ENCODE measurements at places on chromosomes 11 and 22. TPM values are rescaled to one million over a fixed set of nuclear protein-coding genes. Genes with fewer than 3 reads are reported as not detected.

- H3K36me3 ChIP-seq, result no peaks in the 10 kb centered on the region
- no peak overlapping the region for H3K27ac ChIP-seq
- no peaks in the 10 kb centered on the region for H3K27me3 ChIP-seq
- H3K4me1 ChIP-seq, result peaks cover 31% of the 10 kb centered on the region
- H3K4me3 ChIP-seq, result no peak overlapping the region
These were observed 110.2 kb upstream of the SESN3 start for GRCh38 chr11:95341221-95341620.

- no peak overlapping the region for H3K27ac ChIP-seq
- no peaks in the 10 kb centered on the region for H3K4me1 ChIP-seq
- H3K27me3 ChIP-seq, result no peaks in the 10 kb centered on the region
- no peaks in the 10 kb centered on the region for H3K36me3 ChIP-seq
- DNase-seq, result no peak
These were observed 27.2 kb downstream of the PPFIBP2 start for GRCh38 chr11:7540830-7541555.

Gene ATP6V1E1
- total RNA-seq, result 121 TPM

Gene KDM4D
- 0.85 TPM for total RNA-seq

DNA sequence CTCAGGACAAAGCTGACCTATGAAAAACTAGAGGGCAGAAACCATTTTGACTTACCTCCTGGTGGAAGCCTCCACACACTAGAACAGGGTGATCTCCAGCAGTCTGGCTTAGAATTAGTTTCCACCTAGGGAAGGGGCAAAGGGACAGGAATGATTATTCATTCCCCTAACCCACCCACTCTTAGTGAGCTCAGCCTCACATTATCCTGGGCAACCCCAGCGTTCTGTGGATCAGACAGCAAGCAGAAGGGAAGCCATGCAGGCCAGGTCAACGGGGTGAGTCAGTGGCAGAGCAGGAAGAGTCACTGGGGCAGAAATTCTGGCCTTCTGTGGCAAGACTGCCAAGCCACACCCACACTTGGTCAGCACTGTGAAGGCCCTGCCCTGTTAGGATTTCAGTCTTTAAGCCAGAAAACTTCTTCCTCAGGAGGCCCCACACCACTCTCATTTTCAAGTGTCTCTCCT is 10.5 kb downstream of the NUMA1 start:
- no peaks in the 10 kb centered on the region for H3K27me3 ChIP-seq
- no peak for DNase-seq
- no peaks in the 10 kb centered on the region for H3K36me3 ChIP-seq

DNA sequence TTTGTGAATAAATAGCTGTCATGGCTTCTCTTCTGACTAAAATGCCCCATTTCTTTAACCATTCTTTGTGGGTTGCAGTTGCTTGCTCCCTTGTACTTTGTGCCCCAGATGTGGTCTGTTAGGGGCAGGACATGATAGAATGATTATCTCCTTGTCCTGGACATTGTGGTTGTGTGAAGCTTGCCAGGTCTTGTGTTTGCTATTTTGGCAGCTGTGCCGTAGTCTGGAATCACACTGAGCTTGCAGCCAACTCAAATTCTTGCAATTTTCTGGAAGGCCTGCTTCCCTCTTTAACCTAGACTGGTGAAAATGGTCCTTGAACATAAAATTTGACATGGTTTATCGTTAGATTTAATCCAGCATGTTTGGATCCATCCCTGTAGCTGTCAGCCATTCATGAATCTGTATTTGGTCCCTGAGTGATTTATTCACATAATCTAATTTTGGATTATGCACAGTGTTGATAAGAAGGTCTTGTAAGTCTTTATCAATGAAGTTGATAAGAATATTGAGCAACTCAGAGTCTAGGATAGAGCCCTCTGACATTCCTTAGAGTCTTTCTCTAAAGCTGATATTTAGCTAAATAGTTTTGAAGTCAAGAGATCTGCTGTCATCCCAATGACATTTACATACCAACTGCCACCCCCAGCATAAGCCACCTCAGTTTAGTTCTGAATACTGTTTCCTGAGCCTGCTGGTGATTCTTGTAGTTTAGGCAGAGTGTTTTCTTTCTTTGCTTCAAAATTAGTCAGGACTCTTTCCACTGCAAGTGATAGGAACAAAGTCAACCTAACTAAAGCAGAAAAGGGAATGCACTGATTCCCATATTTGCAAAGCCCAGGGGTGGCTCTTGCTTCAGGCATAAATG is 9.8 kb downstream of the SPON1 start:
- H3K4me1 ChIP-seq, result no peaks in the 10 kb centered on the region
- H3K36me3 ChIP-seq, result no peaks in the 10 kb centered on the region
- H3K27me3 ChIP-seq, result no peaks in the 10 kb centered on the region
- no peak overlapping the region for H3K4me3 ChIP-seq
- H3K27ac ChIP-seq, result no peak overlapping the region
- DNase-seq, result no peak

DNA sequence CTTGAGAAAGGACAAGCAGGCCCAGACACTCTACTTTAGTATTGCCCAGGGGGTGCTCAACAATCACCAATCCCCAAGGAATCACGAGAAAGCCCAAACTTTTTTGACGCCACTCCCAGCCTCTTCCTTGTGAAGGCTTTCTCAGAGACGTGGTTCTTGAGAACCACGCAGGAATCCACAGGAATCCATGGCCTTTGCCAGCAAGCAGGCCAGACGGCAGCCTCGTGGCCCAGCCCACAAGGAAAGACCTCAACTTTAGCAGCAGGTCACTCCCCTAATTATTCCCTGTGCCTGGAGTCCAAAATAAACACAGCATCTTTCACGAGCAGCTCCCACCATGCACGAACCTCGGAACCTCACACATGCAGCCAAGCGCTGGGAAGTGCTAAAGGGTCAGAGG is 104.2 kb downstream of the WT1 start:
- H3K27me3 ChIP-seq, result no peaks in the 10 kb centered on the region
- peaks cover 4% of the 10 kb centered on the region for H3K4me1 ChIP-seq
- no peak overlapping the region for H3K4me3 ChIP-seq
- H3K27ac ChIP-seq, result no peak overlapping the region

DNA sequence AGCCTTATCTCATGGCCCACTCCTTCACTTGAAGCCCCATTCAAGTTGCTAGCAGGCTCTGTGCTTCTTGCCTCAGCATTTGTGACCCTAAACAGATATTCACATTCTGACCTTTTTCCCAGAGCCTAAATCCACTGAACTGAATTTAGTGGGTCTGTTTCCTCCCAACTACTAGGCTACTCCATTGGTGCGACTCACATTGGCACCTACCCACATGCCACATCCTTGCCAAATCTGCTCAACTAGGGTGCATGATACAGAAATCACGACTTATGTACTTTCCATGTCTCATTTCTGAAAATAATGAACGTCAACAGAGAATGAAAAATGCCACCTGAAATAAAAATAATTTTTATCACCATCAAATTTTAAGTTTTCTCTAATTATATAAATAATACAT is 8.4 kb upstream of the MMP12 start:
- H3K27me3 ChIP-seq, result no peaks in the 10 kb centered on the region
- H3K36me3 ChIP-seq, result no peaks in the 10 kb centered on the region
- H3K4me1 ChIP-seq, result no peaks in the 10 kb centered on the region
- no peak overlapping the region for H3K27ac ChIP-seq
- DNase-seq, result no peak
- no peak overlapping the region for H3K4me3 ChIP-seq

Gene PRAME
- 1.1 TPM for total RNA-seq

DNA sequence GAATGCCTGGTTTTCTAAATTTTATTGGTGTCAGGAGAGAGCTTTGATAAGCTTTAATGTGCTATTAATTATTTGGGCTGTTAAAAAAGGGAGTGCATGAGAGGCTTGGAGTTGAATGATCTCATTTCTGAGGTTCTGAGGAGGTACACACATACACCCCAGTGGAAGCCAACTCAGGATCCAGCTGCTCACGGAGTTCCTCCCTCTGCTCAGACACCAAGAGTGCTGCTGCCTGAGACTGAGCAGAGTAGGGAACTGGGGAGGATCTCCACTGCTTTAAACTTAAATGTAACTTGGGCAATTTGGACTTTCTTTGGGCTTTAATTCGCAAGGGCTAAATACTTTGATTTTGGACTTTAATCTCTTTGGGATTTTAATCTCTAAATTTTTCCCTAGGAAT is 414.4 kb upstream of the CADM1 start:
- no peaks in the 10 kb centered on the region for H3K4me1 ChIP-seq
- H3K4me3 ChIP-seq, result no peak overlapping the region
- no peak overlapping the region for H3K27ac ChIP-seq
- H3K27me3 ChIP-seq, result no peaks in the 10 kb centered on the region
- DNase-seq, result no peak
- no peaks in the 10 kb centered on the region for H3K36me3 ChIP-seq

DNA sequence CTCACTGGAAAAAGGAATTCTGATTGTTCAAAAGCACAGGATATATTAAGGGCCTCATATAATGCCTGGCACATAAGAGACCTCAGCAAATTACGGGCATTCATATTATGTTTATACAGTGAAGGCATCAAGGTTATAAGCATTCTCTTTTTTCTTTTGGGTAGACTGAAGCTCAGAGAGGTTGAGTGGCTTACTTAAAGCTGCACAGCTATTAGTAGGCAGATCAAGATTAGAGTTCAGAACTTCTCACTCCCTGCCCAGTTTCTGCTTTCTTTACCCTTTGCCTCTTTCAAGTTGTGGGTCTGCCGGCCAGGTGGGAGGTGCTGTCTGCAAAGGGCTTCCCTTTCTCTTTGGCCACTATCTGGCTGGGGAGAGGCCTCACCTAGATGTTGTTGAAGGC is 18.0 kb downstream of the CSF2RB start:
- H3K4me1 ChIP-seq, result no peaks in the 10 kb centered on the region
- DNase-seq, result no peak
- H3K27me3 ChIP-seq, result no peaks in the 10 kb centered on the region

- no peak overlapping the region for H3K27ac ChIP-seq
- no peaks in the 10 kb centered on the region for H3K4me1 ChIP-seq
- no peak overlapping the region for H3K4me3 ChIP-seq
- DNase-seq, result no peak
- H3K27me3 ChIP-seq, result no peaks in the 10 kb centered on the region
These were observed 7.3 kb downstream of the TRIM34 start for GRCh38 chr11:5631969-5632635.

DNA sequence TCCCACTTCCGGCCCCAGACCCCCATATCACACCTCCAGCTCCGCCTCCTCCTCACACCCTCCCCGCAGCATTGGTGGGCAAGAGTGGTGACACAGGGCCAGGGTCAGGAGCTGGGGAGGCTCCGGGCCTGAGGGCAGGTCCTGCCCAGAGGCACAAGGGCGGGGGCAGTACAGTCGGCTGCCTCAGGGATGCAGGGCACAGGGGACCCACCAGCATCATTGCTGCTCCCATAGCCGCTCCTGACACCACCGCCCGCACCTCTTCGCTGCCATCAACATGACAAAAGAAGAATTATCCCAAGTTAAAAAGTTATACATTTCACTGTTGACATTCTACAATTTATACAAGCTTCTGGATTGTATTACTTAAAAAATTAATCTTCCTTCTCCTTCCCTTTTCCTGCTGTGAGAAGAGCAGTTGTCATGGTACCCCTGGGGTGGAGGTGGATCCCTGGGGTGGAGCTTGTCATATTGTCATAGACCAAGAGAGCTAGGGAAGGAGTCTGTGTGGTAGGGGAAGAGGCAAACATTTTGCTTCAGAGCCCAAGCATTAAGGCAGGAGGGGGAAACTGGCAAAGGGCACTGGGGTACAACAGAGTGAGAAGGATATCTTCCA is 4.1 kb downstream of the SBF2 start:
- H3K27ac ChIP-seq, result no peak overlapping the region
- H3K4me1 ChIP-seq, result peaks cover 14% of the 10 kb centered on the region
- peaks cover 12% of the 10 kb centered on the region for H3K27me3 ChIP-seq
- peaks cover 3% of the 10 kb centered on the region for H3K36me3 ChIP-seq
- no peak for DNase-seq
